Cerebellar cortex (tissue), 1 donor: ENCODE measurements at places on chromosomes 2 and 18.

- no peak for DNase-seq
Measured at GRCh38 chr18:22065311-22065710, 104.1 kb upstream of the GATA6 start.

DNA sequence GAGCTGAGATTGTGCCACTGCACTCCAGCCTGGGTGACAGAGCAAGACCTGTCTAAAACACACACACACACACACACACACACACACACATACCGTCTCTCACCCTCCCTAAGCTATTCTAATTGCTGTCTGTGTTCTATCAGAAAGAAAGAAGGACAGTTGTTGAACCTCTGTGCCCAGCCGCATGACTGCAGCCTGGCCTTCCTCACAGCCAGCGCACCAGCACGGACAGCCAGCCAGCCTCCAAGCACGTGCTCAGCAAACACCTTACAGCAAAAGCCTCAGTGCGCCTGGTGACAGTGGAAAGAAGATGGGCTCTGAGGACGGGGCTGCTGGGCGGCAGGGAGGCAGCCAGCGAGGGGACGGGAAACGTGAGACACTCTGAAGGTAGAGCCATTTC, 58.0 kb downstream of the ZNF516 start:
- no peak for DNase-seq

- DNase-seq: peak; percentile 35
Measured at GRCh38 chr18:45359275-45360009, 255.8 kb upstream of the SLC14A2 start.

DNA sequence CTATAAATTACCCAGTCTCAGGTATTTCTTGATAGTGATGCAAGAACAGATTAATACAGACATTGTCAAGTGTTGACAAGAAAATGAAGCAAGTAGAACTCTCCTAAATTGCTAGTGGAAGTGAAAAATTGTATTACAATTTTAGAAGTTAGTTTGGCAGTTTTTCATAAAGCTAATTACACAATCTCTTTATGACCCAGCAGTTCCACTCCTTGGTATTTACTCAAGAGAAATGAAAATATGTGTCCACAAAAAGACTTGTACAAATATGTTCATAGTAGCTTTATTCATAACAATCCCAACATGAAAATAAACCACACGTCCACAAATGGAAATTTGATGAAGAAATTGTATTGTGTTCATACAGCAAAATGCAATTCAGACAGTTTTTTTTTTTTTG, 49.4 kb downstream of the PDE1A start:
- no peak for DNase-seq

DNA sequence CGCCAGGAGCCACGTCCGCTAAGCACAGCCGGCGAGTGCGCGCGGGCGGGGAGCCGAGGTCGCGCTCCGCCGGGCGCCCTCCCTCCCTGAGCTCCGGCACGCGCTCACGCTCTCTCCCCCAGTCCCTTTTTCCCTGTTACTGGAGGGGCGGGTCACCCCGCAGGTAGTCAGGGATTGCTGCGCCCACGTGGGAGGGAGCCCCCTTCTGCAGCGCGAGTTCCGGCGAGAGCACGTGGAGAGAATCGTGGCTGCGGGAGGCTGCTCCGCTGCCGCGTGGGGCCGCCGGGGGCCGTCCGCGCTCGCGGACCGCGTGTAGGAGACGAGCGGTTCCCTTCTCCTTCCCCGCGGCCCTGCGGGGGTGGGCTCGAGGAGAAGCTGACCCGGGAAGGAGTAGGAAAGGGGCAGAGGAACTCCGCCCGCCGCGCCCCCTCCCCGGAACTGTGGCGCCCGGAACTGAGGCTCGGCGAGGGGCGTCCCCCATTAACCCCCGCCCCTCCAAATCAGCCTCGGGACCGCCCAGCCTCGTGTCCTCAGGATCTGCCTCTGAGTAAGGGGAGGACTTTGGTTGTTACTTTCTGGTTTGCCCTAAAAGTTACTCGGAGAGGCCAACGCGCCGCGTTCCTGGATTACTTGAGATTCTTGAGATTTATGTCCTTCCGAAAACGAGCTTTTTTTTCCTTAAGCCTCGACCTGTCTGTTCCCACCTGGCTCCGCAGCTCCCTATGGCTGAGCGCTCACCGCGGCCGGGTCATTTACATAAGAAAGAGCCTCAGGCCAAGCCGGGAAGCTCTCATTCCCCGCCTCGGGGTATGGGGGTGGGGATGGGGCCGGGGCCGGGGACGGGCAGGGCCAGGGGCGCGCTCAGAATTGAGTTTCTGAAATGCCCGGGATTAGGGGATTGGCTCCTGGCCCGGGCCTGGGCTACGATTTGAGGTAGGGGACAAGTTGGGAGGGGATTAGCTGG, 1.1 kb downstream of the HK2 start:
- peak; percentile 57 for DNase-seq

- peak; percentile 93 for DNase-seq
Measured at GRCh38 chr2:239275847-239276831, 124.7 kb downstream of the HDAC4 start.

GRCh38 chr2:30341500-30342267, 105.4 kb upstream of the LCLAT1 start:
- no peak for DNase-seq

- DNase-seq: no peak
Measured at GRCh38 chr2:105801961-105802360, 57.2 kb downstream of the NCK2 start.

DNA sequence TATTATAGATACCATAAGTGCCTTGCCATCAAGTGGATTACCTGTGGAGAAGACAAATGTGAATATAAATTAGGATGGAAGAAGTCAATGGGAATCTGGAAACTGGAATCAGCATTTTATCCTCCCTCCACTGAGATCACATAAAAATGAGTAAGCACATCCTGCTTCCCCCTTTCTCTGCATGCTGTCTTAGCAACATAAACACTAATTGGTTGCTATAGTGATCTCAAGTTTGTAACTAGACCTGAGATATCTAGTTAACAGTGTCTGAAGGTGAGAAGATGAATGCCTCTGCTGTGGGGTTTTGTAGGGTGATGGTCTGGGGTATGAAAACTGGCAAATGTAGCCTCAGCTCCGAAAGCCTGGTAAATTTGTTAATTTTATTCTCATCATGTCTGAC, 1357.5 kb upstream of the CELF4 start:
- DNase-seq: no peak

DNA sequence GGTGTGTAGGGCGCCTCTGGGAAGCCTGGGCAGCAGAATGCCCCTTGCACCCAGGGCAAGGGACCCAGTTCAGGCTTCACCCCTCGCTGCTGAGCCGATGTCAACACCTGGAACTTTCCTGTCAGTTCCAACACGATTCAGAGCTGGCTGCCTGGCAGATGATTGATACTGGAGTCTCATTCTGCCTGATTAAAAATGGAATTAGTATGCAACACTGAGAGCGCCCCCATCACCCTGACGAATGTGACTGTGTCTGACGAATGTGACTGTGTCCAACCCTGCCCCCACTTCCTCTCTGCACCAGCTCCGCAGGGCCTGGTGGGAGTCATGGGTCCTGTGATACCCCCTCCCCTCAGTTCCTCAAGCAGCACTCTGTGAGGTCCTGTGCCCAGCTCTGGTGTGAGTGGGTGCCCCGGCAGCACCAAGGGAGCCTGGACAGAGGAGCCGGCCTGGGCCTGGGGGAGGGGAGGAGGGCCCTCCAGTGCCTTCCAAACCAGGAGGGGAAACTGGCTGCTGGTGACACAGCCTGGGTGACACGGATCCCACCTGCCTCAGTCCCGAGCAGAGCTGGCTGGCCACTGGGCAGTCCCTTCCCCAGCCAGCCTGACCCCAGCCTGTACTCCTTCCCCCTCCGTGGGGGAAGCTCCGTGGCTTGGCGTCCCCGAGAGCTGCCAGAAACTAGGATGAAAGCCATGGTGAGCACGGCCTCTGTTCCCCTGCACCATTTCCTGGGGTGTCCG, 41.4 kb upstream of the ALPP start:
- no peak for DNase-seq

- no peak for DNase-seq
Measured at GRCh38 chr2:234690569-234691213, 193.8 kb upstream of the ARL4C start.

DNA sequence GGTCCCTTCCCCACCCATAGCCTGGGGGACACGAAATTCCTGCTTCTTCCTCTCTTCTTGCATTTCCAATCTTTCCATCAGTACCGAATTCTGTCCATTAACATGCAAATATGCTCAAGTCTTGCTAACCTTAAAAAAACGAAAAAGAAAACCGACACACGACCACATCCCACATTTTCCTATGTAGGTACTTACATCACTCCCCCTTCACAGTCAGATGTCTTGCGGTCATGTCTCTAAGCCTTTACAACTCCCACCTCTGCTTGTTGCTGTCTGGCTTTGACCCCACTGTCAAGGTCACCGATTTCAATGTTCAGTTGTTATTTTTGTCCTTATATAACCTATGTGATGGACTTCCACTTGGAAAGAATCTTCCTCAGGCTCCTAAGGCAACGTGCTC, 219.4 kb downstream of the NAPG start:
- DNase-seq: no peak

GRCh38 chr2:4134551-4135550, 431.5 kb downstream of the DCDC2C start:
- no peak for DNase-seq

DNA sequence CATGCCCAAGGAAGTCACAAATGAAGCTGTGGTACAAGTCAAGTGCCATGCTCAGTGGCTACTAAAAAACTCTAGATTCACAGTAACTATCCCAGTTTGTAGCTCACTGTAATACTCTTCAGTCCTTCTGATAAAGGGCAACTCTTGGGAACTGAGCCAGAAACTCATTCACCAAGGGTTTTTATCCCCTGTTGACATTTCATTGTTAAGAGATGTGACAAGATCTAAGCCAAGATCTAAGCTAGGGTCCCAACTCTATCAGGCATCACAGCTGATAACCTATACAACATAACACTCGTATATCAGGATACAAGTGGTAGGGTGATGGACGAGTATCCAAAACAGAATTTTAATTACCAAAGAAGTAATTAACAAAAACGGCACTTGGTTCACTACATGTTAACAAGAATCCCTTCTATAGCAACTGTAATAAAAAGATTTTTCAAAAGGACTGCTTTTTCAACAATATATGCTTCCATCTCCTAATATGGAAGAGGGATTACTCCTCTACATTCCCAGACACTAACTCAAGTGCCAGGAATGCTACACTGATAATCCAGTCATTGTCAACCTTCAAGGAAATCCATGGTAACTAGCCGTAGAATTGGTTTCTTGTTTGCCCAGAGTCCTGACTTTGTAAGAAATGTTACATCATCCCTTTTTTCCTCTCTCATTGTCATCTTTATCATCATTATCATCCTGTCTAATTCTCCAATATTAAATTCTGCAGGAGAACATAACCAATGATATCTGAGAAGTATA, 111.7 kb downstream of the CDH2 start:
- DNase-seq: no peak

GRCh38 chr2:37614061-37614738, 57.2 kb downstream of the CDC42EP3 start:
- no peak for DNase-seq

GRCh38 chr2:238955648-238956531, 108.0 kb downstream of the TWIST2 start:
- no peak for DNase-seq

- no peak for DNase-seq
Measured at GRCh38 chr2:239397931-239398471, 2.8 kb downstream of the HDAC4 start.

DNA sequence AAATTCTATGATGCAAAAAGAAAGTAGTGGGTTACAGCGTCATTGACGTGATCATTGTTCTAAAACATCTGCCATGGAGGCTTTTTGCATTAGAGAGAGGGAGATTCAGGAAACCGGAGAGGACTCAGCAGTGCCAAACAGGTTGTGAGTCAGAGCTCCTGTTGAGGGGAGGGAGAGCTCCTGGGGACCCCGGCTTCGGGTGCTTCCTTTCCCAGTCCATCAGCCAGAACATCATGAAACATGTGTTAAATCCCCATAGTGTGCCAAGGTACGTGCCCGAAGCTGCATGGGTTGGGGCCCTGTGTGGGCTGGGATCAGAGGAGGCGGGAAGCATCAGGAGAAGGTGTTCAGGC, 791 bp upstream of the CYRIA start:
- no peak for DNase-seq

DNA sequence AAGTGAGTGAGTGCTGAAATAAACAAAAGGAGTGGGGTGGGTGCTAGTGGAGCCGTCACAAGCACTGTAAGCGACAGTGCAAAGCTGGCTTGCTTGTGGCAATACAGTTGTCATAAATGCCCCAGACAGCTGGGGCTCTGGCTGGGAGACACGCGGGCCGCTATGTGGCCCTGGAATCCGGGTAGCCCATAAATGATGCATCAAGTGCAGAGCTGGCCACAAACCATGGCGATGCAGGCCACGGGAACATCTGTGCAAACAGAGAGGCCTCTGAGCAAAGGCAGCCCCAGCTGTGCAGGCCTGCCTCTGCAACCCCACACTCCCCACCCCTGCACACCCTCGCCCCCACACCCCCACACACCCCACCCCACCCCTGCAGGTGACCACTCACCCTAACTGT, 349.2 kb upstream of the ID2 start:
- no peak for DNase-seq
